Stimulated activated CD4-positive, alpha-beta T cell treated with anti-CD3 and anti-CD28 coated beads, Interleukin-4, amount 100 ng/mL, for 4 hours (primary cell): ENCODE measurements at places on chromosomes 5 and 9.

GRCh38 chr9:89996773-89997172 lies 392.0 kb downstream of the GADD45G start:
- no peak for DNase-seq

DNA sequence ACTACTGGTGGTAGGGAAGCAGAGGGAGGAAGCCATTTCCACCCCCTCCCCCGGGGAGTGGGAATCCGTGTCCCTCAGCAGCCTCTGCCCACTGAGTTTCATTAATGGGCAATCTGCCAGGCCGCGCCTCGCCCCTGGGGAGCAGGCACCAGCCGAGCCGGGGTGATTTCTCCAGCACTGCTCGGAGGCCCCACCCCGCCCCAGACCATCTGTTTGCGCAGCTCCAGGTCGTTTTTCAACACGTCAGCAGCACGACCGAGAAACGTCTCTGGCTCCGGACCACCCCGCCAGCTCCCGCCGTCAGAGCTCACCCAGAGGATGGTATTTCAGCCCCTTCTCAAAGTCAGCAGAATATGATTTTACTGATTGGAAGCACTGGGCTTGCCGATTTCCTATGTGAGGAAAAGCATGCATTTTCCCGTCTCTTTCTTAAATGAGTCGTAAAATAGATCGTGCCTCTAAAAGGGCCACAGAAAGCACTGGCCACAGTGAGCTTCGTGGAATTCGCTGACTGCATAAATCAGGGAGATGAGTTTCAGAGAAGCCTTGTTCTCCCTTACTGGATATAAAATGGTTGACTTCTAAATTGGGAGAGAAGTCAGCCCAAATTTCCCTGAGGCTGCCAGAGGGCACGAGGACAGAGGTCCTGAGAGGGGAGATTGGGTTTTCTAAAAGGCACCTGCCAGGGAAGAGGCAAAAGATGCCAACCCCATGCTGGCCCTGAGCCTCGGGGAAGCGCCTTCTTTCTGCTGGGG lies 47.0 kb downstream of the OLFM1 start:
- DNase-seq, result no peak

GRCh38 chr9:110788871-110789270 lies 120.3 kb downstream of the MUSK start:
- DNase-seq, result no peak

DNA sequence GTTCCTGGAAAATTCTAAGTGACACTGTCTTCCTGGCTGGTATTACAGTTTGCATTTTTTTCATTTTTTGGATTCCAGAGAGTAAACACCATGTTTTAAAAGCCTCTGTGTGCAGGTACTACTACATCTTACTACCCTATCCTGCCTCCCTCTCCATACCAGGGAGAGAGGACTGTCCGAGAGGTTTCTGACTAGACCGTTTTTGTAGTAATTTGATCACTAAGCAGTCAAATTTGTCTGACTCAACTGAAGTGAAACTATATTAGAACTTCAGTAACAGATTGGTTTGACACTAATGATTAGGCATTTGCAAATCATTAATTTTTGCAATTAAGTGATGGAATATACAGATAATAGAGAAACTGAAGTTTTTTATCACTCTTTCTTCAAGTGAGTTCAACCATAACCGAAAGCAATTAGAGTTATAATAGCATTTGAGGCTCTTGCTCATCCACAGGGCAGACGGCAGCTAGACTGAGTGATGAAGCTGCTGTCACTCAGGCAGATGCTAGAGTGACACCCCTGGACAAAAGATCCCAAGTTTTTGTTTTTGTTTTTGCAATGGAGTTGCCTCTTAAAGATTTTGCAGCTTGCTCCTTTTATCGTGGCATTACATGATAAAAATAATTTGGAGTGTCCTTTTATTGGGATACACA lies 44.3 kb downstream of the SMARCA2 start:
- DNase-seq, result no peak
